EH (cell line): ENCODE measurements at places on chromosomes 2 and 18.

GRCh38 chr2:95010126-95010525, 15.4 kb upstream of the MAL start:
- no peak for DNase-seq

GRCh38 chr2:195312662-195313061, 344.4 kb upstream of the SLC39A10 start:
- DNase-seq = peak; percentile 25

GRCh38 chr2:241456546-241456945, 51.8 kb downstream of the STK25 start:
- no peak for DNase-seq

DNA sequence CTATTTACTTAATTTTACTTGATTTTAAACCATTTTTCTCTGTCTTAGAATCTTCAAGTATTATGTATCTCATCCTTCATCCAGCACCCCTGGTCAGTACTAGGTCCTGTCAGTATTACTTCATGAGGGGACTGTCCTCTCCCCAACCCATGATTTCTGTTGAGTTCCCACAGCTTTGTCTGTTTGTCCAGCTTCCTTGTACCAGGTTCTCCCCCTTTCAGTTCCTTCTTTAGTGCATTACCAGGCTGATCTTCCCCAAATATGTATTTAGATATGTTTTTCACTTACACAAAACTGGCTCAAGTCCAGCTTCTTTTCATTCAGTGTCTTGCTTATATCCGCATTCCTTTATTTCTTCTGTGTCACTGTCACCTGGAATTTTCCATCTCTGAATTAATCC, 13.8 kb upstream of the TTC27 start:
- DNase-seq = no peak

- peak; percentile 15 for DNase-seq
Observed at GRCh38 chr2:25000036-25000435, 28.3 kb upstream of the DNAJC27 start.

DNA sequence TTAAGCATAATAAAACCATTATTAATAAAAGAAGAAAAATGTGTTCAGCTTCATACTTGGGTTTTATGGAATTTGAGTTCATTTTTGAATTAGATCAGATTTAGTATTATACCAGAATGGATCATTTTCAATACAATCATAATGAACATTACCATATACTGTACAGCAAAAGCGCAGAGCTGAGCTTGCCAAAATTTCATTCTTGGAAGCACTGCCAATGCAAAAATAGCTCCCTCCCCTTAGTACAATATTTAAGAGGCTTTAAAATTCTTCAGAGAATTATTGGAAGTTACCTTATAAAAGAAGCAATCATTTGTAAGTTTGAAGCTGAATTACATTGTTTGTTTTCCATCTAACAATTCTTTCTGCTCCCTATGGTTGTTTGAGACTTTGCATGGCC, 938.1 kb upstream of the SLC39A10 start:
- no peak for DNase-seq

GRCh38 chr2:100105678-100106054, 36.7 kb downstream of the AFF3 start:
- peak; percentile 21 for DNase-seq

DNA sequence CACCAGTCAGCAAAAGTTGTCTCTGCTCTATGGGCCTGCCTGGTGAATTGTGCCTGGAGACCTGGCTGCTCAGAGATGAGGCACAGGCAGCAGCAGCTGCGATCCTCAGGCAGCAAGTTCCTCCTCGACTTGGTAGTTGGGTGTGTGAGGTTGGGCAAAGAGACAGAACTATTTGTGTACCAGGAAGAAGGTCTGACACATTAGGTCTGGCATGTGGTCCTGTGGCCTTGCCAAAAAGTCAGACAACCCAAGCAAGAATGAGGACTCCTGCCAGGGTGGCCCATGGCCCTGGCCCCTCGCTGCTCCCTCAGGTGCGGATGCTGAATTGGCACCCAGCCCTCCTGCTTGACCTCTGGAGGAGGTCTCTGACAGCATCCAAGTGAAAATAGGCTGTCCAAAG, 192.7 kb downstream of the DYSF start:
- peak; percentile 67 for DNase-seq

DNA sequence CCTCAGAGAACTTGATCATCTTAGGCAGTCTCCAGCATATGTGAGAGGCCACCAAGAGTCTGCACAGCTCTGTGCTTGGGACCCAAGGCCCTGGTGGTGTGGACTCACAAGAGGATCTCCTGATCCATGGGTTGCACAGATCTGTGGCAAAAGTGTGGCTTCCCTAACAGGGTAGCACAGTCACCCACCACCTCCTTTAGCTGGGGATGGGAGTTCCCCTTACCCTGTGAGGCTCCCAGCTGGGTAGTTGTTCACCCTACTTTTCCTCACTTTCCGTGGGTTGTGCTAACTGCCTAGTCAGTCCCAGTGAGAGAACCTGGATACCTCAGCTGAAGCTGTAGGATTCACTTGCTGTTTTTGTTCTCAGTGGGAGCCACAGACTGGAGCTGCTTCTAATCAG, 123.7 kb downstream of the FTCDNL1 start:
- DNase-seq = no peak

GRCh38 chr2:66437109-66437690, 2.3 kb downstream of the MEIS1 start:
- DNase-seq = peak; percentile 46
